ENCODE measurements at places on chromosomes 12 and 14.

GRCh38 chr12:119666900-119667576 is 895 bp upstream of the PRKAB1 start:
- DNase-seq: no peak

GRCh38 chr14:98077176-98077575 is 1194.8 kb downstream of the BCL11B start:
- peak; percentile 96 for DNase-seq

DNA sequence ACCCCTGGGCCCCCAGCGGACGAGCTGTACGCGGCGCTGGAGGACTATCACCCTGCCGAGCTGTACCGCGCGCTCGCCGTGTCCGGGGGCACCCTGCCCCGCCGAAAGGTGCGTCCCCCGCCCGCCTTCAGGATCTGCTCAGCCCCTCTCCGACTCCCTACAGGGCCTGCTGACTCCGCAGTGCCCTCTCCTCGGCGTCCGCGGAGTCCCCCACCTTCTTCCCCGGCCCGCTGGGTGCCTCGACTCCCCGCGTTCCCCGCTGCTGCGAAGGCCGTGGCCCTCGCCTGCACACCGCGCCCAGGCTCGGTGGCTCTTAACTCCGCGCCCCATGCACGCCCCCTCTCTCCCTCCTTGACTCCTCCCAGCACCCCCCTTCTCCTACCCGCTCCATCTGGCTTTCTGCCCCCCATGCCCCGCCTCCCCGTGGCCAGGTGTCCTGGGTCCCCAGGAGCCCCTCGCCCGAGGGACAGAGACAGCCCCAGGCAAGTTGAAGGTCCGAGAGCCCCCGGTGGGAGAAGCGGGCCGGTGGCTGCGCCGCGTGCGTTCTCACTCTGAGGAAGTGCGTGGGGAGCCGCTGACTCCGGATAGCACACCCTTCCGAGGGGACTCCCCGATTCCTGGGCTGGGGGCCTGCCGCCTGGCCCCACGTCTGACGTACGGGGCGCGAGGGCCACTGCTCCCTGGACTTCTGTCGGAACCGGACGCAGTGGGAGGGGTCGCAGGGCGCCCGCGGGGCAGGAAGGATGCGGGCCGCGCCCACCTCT is 594 bp downstream of the TAMALIN start:
- no peak for DNase-seq

GRCh38 chr12:47841910-47842309 is 22.2 kb upstream of the HDAC7 start:
- DNase-seq: peak; percentile 52

- DNase-seq: no peak
These were observed 21.1 kb downstream of the NT5DC3 start for GRCh38 chr12:103819892-103820291.

DNA sequence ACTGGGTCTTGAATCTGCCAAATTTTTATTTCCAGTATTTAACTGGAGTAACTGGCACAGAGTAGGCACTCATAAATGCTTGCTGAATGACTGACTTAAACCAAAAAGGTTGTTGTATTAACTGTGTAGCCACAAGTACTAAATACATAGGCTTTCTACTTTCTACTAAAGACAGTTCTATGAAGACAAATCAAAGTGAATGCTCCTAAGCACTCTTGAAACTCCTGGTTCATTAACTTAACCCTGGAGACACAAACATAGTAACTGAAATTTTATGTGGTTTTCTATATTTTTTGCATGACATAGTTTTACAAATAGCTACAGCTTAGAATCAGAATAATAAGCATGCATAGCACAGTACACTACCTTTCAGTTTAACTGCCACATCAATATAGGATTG is 70.4 kb downstream of the TXNDC16 start:
- no peak for DNase-seq

DNA sequence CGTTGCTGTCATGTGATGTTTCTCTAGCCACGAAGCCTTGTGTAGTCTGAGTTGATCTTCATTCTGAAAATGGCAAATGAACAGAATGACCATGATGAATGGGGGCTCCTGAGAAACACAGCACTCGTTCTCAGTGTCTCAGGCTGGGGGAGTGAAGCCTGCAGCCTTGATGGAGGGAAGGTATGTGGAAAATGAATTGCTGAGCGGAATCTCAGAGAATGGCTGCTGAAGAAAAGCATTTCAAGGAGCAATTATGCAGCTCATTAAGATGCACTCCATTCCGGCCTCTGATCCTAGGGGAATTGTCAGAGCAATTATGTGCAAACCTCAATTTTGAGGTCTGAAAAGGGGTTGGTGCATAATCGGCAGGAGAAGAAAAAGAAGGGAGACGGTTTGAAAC is 167.1 kb downstream of the CHST11 start:
- no peak for DNase-seq

DNA sequence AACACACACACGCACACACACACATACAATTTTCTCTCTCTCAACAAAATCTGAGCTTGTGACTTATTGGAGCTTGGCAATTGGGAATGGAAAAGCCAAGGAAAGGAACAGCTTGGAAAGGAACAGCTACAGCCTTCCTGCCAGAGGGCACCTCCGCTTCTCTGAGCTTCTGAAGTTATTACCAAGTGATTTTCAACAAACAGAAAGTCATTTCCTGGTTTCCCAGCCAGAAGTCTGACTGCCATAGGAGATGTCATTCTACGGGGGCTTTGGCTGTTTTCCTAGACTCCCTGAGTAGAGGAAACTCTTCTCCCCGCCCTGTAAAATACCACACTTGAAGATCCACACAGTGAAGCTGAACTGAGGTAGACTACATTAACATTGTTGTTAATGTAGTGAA is 198.3 kb downstream of the CFAP54 start:
- DNase-seq: no peak

DNA sequence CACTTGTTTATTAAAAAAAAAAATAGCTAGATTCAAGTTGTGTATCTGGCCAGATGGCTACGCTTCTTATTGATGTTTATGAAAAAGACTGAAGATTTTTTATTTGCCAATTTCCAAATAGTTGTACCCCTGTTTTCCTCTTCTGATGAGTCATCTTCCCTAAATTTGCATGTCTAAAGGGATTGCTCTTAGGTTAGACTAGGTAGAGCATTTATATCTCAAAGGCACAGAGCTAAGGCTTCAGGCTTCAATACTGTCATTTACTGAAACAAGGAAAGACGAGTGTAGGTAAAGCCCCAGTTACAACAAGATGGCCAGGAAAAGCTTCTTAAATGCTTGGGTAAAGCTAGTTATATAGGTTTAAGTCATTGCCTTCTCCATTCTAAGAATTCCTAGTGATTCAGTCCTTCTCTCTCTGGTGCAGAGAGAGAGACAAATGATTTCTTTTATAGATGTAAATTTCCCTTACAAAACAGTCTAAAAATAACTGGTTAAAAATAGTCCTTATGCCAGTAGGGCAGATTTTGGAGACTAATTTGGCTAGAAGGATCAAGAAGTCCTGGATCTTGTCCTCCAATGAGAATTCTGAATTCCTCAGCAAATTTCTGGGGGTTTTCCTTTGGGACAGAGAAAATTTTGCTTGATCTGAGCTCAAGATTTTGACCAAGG is 26.1 kb downstream of the LEMD3 start:
- no peak for DNase-seq

GRCh38 chr12:129076441-129077320 is 223.4 kb downstream of the GLT1D1 start:
- no peak for DNase-seq

DNA sequence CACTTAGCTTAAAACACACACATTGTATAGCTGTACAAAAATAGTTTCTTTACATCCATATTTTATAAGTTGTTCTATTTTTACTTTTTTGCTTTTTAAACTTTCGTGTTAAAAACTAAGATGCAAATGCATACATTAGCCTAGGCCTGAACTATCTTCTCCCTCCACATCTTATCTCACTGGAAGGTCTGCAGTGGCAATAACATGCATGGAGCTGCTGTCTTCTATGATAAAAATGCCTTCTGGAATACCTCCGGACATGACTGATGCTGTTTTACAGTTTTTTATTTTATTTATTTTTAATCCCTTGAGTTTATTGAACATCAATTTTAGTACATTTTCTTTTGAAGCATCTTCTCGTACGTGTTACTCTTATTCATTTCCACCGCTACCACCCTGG is 112.3 kb upstream of the TSPAN8 start:
- DNase-seq: no peak

DNA sequence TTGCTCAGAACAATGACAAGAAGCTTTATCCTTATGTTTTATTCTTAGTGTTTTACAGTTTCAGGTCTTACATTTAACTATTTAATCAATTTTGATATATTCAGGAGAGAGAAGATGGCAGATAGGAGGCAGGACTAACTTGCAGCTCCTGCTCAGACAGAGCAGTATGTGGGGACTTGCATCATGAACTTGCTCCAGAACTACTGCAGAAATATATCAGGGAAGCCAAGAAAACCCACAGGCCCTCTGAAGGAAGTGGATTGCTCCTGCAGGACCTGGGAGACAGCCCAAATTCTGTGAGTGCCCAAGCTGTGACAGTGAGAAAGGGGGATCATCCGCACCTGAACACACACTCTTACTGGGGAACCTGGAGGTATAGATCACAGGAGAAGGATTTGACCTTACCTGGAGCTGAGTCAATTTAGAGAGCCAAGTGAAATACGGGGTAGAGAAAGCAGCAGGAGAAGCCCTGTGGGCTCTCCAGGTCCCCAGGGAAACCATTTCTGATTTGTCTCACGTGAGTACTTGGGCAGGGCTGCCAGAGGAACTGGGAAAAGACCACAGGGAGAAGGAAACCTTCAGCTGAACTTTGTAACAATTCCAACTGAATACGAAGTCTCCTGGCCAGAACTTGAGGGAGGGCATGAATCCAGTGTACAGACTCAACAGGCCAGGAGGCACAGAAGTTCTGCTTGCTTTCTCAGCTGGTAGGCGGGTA is 28.9 kb upstream of the TSPAN8 start:
- DNase-seq: no peak

GRCh38 chr12:53966085-53966384 is 6.9 kb upstream of the HOXC11 start:
- no peak for DNase-seq

DNA sequence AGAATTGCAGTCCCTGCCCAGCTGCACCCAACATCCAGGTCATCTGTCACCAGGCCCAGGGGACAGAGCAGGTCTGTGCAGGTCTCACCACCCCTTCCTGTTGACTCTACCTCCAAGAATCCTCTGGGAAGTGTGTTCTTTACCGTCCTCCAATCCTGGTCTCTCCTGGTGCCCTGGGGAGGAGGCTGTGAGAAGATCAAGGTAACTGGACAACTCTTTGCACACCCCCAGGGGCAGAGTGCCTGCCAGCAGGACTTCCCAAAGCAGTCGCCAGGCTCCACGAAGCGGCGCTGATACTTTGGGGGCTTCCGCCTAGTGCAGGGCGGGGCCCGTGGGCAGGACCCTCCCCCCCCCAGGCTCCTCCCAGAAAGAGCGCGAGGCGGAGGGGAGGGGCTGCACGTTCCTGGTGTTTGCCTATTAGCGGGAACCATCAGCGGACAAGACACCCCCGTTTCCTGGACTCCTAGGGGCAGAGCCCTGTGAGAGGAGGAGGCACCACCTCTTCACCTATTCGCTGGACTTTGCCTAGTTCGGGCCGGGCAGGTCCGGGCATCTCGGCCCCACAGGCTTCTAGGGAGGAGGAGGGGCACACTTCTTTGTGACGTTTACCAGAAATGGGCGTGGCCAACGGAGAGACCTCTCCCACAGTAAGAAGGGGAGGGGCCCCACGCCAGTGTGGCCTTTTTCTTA is 918.0 kb downstream of the AACS start:
- peak; percentile 59 for DNase-seq

DNA sequence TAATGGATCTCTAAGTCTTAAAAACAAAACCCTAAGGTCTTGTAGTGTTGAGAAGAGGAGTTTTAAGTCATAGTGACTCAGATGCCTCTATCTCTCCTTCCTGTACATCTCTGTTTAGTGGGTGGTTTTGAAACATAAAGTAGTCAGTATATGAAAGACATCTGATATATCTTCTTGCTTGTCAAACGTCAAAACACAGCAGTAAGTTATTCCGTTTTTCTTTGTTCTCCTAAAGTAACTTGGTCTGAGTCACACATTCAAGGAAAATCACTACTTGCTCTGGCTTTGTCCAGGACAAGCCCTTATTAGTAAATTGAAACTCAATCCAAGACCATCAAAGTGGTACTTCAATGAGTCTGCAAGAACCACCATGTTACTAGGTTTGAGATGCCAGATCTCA is 1172.5 kb downstream of the BCL11B start:
- peak; percentile 31 for DNase-seq

- DNase-seq: no peak
These were observed 60.9 kb upstream of the JDP2 start for GRCh38 chr14:75366963-75367362.

- no peak for DNase-seq
These were observed 46.4 kb downstream of the R3HDM2 start for GRCh38 chr12:57384478-57384877.

- DNase-seq: no peak
These were observed 35.9 kb downstream of the SLC4A8 start for GRCh38 chr12:51460519-51460918.

DNA sequence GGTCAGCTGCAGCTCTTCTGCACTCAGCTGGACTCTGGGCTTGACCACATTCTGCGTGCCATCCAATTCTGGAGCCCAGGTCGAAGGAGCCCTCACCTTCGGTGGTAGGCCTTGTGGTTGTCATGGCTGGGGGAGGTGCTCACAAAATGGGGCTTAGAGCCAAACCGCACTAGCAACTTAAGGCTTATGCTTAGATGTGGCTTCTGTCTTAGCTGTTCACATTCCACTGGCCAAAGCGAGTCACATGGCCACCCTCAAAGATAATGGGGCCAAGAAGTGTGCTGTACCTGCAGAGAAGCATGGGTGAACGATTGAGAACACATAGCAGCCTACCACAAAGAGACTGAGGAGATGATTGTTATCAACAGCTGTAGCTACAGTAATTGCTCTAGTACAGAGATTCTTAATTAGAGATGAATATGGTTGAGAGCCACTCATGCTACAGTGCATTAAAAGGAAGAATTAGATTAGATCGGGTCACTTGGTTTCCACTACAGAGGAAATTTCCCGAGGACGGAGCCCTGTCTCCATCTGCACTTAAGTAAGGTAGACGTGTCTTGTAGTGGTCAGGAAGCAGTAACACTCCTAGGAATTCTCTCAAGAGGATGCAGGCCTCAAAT is 334.6 kb upstream of the FKBP4 start:
- DNase-seq: no peak

DNA sequence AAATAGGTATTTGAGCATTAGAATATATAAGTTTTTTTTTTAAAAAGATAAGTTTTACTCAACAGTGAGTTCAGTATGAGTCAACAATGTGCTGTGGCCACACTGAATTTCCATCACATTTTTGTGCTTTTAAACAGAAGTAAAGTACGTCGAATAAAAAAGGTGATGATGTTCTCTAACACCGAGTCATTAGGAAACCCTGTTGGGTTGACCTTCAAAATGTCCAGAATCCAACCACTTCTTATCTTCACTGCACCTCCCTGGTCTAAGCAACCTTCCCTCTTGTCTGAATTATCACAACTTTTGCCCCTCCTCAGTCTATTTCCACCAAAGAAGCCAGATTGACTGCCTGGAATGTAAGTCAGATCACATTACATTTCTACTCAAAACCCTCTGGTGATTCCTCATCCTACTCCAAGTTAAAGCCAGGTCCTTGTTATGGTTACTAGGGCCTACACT is 43.0 kb upstream of the SYCP3 start:
- DNase-seq: no peak

GRCh38 chr14:104244221-104245011 is 106.0 kb downstream of the KIF26A start:
- DNase-seq: no peak

GRCh38 chr14:69651664-69652063 is 40.3 kb downstream of the SUSD6 start:
- peak; percentile 57 for DNase-seq

Data from epithelial cell of esophagus (primary cell).